ENCODE measurements at places on chromosomes 5 and 9. TPM values are rescaled to one million over a fixed set of nuclear protein-coding genes. Genes with fewer than 3 reads are reported as not detected.

Gene MARVELD2
- 0.58 TPM for total RNA-seq

- DNase-seq = no peak
Measured at GRCh38 chr9:135108831-135109510, 21.5 kb downstream of the OLFM1 start.

Gene DRD1
- total RNA-seq = not detected

Gene NR5A1
- total RNA-seq = not detected

- no peak for DNase-seq
Measured at GRCh38 chr5:143101121-143101520, 302.4 kb downstream of the NR3C1 start.

GRCh38 chr9:70232476-70232875, 26.3 kb upstream of the SMC5 start:
- no peak for DNase-seq

Gene CDK5RAP2
- 68.8 TPM for total RNA-seq

DNA sequence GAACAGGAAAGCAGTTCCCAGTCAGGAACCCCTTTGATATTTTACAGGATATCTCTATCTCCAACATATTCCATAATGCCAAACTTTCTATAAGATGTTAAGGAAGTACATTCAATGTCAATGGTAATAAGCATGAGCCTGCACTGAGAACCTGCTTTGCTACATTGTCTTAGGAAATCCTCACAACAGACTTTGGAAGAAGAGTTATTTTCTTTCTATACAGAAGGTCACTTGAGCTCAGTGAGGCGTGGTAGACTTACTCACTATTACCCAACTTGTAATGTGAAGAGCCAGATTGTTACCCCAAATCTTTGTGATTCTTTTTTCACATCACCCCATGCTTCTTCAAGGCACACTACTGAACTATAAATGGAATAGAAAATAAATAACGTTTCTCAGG, 435.9 kb downstream of the DNAH5 start:
- DNase-seq = no peak

DNA sequence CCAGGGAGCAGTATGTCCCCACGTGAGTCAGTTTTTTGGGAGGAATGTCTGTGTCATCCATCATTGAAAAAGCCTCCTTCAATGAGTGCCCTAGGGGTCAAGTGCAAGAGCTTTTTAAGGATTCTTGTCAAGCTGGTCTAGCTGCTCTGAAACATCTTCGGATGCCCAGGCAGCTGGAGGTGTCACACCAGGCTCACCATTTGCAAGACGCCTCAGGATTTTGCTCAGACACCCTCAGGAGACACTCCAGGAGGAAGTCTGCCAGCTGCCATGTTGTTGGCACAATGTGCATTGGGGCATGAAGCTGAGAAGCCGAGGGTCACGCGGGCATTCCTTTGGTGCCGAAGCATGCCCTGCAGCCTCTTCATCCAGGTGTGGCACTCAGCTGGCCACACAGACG, 111.1 kb upstream of the S1PR3 start:
- DNase-seq = no peak

- no peak for DNase-seq
Measured at GRCh38 chr9:97873425-97873824, 20.4 kb downstream of the FOXE1 start.

All from activated CD4-positive, alpha-beta T cell treated with anti-CD3 and anti-CD28 coated beads for 36 hours (primary cell).